NCI-H446 treated with DMSO at 0.1 percent for 48 hours (cell line): ENCODE measurements at places on chromosomes 7 and 10.

DNA sequence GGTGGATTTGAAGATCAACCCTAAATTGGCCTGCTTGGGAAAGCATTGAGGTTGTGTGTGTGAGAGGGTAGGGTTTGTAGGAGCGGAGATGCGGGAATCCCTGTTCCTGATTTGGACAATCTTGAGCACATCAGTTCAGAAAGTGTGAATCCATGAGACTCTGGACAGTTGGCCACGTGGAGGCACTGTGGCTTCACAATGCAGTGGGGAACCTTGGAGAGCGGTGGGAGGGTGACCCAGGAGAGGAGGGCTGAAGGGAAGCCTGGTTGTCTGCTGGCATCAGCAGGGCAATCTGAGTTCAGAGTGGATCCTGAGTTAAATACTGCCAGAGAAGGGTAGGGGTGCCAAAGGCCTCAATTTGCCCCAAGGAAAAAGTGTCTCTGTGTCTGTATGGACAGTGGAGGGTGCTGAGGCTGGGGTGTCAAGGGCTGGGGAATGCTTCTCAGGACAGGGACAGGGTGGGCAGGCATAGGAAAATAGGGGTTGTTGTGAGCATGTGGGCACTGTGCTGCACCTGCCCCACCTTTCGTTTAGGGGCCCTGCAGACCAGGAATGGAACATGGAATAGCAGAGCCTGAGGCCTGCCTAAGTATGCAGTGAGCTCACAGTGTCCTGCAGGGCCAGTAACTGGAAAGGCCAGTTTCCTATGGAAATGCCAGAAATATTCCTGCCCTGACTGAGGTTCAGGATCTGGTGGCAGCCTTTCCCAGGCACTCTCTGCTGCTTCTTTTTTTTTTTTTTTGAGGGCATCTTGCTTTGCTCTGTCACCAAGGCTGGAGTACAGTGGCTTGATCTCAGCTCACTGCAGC is 162.9 kb upstream of the PRSS58 start:
- no peak for DNase-seq

DNA sequence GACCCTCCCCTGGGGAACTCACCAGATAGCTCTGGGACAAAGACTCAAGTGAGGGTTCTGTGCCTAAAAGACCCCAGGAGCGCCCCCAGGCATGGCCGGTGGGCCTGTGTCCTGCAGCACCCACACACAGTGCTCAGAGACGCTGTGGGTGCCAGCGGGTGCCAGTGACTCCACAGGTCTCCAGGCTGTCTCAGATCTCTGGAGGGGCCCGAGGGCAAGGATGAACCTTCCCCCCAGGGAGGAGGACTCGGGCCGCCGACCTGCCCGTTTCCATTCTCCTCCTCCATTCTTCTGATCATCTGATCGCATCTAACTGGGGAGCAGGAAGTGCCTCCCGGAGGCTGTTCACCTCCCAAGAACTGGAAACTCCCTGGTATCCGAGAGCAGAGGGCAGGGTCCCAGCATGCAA is 980 bp downstream of the ADAM8 start:
- DNase-seq, result no peak

- peak; percentile 83 for DNase-seq
Observed at GRCh38 chr7:36048141-36048901, 104.7 kb upstream of the EEPD1 start.

GRCh38 chr7:36752026-36752711 is 27.9 kb upstream of the AOAH start:
- no peak for DNase-seq

GRCh38 chr10:78715435-78715834 is 353.3 kb upstream of the ZMIZ1 start:
- no peak for DNase-seq

GRCh38 chr10:22931948-22932347 is 4.1 kb downstream of the ARMC3 start:
- peak; percentile 22 for DNase-seq

DNA sequence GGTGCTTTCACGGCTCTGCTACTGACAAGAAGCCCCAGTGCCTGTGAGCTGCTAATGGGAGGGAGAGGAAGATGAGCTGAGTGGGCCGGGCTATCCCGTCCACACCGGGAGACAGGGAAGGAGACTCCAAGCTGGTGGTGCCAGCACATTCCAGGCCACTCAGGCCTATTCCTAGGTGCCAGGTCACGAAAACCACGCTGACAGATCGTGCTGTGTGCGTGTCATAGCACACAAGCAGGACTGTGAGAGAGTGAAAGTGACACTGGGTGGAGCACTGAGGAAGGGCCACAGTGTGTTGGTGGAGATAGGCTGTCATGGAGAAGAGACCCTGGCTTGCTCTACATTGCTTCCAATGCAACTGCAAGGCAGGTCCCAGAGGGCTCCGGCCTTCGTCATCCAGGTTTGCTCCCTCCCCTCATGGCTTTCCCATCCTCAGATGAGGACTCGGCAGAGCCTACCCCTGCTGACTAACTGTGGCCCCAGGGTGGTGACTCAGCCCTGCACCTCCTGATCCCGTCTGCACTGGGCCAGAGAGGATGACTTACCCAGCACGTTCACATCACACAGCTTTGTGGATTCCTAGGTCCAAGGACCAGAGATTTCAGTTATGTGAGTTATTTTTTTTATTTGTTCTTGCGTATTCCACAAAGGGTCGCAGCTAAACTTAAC is 167.3 kb downstream of the EGFR start:
- DNase-seq, result no peak

- DNase-seq, result no peak
Observed at GRCh38 chr7:48899932-48900331, 24.4 kb upstream of the CDC14C start.

DNA sequence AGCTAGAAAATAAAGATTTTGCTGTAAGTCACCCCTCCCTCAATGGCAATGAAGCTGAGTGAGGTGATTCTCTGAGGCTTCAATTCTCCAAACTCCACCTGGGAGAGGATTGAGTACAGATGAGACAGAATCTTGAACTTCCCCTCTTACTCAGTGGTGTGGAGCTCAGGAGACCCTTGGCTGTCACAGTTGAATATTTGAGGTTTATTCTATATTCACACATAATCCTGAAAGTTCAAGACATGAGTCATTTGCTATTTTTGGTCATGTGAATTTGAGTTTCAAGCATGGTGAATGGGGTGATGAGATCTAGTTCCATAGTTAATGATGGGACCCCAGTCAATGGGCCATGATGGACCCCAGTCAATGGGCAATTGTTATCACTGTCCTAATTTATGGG is 13.9 kb upstream of the TECTB start:
- DNase-seq, result no peak

GRCh38 chr7:116083796-116084195 is 53.2 kb upstream of the TFEC start:
- DNase-seq, result no peak

DNA sequence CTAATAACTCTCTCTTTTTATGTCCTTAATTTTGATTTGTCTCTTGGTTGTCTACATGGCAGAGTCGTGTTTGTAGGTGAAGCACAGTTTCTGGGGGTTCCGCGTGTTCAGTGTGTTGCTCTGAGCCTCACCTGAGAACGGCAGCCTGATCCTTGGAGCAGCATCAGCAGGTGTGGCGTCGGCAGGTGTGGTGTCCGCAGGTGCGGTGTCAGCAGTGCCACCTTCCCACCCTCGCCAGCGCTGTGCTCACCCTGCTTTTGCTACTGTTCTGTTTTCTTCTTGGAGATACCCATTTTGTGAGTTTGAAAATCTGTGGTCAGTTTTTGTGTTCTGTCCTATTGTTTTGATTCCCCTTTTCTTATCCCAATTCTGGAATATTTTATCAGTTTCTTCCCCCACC is 406.6 kb downstream of the GLRX3 start:
- no peak for DNase-seq

DNA sequence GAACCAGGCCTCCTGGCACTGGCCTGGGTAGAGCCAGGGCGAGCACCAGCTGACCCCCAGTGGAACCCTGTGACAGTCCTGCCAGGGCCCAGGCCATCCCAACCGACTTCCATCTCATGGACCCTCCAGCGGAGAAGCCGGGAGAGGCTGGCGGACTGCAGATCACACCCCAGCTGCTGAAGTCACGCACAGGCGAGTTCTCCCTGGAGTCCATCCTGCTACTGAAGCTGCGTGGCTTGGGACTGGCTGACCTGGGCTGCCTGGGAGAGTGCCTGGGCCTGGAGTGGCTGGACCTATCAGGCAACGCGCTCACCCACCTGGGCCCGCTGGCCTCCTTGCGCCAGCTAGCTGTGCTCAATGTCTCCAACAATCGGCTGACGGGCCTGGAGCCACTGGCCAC is 4.7 kb downstream of the RARRES2 start:
- no peak for DNase-seq
